ENCODE measurements at places on chromosomes 2 and 18. TPM values are rescaled to one million over a fixed set of nuclear protein-coding genes. Genes with fewer than 3 reads are reported as not detected.

The MEX3C gene
- total RNA-seq, result 21.6 TPM

- DNase-seq, result no peak
Observed at GRCh38 chr2:124261456-124261855, 236.4 kb downstream of the CNTNAP5 start.

The CCDC150 gene
- total RNA-seq, result 0.83 TPM

- DNase-seq, result no peak
Observed at GRCh38 chr2:950080-950966, at the start of gene SNTG2. Gene SNTG2, plus strand, starts transcription at chr2:950849. Its CDS starts 148 bp downstream, at chr2:950997.

The SERPINB3 gene
- total RNA-seq, result not detected

The DNAJC5G gene
- not detected for total RNA-seq

DNA sequence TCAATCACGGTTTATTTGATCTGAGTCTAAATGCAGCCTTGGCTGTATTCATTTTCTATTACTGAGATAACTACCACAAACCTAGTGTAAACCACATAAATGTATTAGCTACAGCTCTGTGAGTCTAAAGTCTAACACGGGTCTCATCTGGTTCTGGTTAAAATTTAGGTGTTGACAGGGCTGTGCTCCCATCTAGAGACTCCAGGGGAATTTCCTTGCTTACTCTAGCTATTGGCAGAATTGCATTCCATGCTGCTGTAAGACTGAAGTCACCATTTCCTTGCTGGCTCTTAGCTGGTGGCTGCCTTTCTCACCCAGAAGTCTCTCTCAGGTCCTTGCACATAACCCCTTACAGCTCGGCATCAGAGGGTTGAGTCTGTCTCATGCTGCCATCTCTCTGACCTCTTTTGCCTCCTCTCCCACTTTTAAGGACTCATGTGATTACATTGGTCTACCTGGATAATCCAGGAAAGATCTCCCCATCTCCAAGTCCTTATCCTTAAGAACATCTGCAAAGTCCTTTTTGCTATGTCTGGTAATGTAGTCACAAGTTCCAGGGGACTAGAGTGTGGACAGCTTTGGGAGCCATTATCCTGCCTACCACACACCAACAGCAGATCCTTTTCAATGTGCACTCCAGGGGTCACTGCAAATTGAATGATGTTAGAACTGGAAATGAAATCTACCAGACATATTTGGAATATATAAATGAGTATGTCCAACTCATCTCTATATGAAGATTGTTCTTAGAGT is 207.0 kb upstream of the AGAP1 start:
- no peak for DNase-seq

DNA sequence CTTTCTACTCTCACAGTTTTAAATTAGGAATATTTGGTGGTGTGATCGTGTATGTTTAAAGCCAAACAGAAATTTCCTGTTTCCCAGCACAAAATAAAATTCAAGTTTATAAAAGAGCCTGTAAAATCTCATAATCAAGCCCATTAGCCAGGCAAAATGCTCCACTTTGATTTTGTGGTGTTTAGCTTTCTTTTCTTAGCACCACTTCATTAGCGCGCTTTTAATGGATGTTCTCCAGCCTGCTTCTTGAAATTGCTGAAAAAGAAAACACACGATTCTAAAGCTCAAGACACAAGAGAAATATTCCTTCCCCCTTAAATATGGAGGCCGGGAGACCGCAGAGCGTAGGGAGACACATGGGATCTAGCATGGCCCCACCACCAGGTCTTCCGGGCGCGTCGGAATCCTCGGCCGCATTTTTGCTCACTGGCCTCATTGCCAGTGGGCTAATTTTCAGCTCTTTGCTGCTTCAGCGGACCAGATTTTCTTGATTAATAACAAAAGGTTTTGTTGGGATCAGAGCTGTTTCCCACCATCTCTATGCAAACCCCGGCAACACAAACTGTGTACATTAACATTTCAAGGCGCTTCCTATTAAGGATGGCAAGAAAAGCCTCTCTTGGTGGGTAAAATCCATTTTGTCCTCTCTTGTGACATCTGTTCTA is 40.4 kb upstream of the ID2 start:
- no peak for DNase-seq

The CHCHD5 gene
- 21.0 TPM for total RNA-seq

DNA sequence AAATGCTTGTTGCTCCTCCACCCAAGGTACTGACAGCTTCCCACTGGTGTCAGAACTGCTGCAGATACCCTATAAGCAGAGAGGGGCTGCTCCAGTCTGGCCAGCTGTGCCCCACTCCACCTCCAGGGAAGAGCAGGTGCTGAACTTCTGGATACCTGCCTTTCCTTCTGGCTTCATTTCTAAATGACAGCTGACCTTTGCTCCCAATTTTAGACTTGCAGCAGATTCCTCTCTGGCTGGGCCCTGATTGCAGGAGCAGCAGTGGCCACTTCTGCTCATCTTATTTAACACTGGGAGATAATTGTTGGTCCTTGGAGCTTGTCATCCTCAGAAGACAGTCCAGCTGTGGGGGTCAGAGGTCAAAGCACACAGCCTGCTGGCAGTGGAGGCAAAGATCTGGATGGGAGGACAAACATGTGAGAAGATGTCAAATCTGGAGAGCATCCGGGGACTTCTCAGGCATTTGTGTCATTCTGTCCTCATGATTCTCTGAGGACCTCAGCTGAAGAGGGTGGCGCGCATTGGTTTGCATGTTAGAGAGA is 38.9 kb downstream of the SETBP1 start:
- peak; percentile 44 for DNase-seq

DNA sequence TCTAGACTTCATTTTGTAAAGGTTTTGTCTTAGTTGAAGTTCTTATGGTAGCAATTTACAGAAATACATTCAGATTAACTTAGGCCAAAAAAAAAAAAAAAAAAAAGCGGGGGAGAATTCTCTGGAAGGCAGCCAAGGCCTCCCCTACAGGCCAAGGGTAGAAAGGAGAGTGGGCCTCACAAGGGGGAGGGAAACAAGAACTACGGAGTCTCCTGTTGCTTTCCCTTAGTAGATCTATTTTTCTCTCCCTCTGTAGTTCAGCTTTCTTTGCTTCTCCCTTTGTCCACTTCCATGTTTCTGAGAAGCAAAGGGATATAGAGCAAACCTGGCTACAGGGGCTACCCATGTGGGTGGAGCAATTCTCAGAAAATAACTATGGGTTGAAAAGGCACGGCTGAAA is 2.4 kb upstream of the STK11IP start:
- peak; percentile 82 for DNase-seq

- DNase-seq, result no peak
Observed at GRCh38 chr2:7961550-7961949, 720.3 kb upstream of the ID2 start.

The POMC gene
- total RNA-seq, result 2.9 TPM

- DNase-seq, result no peak
Observed at GRCh38 chr2:218375212-218375611, 6.9 kb upstream of the SLC11A1 start.

GRCh38 chr2:63818271-63818670 is 23.4 kb upstream of the UGP2 start:
- no peak for DNase-seq

DNA sequence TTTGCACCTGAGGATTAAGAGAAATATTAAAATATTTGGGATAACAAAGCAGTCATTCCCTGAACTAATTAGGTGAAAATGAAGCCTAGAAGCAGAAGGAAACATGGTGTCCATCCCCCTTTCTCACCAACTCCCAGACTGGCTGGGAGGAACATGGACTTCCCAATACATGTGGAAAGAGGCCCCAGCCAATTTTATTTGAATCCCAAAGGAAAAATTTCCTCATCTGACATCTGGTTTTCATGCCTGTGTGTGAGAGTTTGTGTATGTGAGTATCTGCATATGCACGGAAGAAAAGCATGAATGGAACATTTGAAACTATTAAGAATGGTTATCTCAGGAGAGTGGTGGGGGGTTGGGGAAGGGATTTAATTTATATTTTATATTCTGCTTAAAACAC is 84.3 kb downstream of the COPS8 start:
- no peak for DNase-seq

GRCh38 chr2:42360493-42360889 is 526 bp downstream of the COX7A2L start:
- no peak for DNase-seq

- no peak for DNase-seq
Observed at GRCh38 chr2:160689441-160689840, 195.8 kb upstream of the RBMS1 start.

The CDC42EP3 gene
- 29.7 TPM for total RNA-seq

DNA sequence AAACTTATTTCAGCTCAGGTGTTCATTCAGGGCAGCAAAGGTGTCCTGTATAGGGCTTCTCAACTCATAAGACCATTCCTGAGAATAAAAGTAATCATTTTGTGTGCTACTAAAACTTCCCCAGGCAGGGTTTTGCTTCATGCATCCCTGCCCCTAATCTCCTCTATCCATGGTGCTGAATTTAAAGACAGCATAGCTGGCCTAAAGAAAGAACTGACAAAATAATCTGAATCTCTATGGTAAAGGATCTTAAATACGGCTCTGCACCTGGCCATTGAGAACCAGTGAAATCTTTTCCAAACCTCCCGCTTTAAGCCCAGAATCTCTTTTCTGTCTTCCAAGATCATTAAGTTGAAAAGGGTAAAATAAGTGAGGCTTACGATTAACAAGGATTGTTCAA is 292.1 kb upstream of the KLHL29 start:
- DNase-seq, result no peak

DNA sequence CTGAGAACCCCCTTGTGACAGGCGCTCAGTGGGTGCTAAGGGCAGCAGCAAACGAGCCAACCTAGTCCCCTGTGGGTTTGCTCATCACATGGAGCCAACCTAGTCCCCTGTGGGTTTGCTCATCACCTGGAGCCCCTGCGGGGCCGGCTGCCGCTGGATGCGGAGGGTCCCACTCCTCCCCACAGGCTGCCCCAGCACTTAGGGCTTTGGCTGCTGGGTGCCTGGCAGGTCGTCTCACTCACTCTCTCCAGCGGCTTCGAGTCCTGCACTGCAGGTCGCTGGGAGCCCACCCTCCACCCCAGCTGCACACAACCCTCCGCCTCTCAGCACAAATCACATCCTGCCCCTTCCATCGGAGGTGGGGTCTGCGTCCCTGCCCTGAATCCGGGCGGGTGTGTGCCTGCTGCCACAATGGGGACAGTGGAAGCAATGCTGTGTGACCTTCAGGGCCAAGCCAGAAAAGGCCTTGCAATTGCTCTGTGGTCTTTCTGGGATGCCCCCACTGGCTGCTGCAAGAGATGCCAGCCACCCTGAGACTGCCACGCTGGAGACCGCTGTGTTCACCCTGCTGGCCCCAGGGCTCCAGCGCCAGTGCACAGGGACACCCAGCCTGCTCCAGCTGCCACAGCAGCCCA is 248.1 kb upstream of the SALL3 start:
- DNase-seq, result no peak

GRCh38 chr18:2716394-2717326 is 61.1 kb downstream of the SMCHD1 start:
- DNase-seq, result no peak

- DNase-seq, result no peak
Observed at GRCh38 chr2:190515687-190516086, 18.8 kb downstream of the NEMP2 start.

DNA sequence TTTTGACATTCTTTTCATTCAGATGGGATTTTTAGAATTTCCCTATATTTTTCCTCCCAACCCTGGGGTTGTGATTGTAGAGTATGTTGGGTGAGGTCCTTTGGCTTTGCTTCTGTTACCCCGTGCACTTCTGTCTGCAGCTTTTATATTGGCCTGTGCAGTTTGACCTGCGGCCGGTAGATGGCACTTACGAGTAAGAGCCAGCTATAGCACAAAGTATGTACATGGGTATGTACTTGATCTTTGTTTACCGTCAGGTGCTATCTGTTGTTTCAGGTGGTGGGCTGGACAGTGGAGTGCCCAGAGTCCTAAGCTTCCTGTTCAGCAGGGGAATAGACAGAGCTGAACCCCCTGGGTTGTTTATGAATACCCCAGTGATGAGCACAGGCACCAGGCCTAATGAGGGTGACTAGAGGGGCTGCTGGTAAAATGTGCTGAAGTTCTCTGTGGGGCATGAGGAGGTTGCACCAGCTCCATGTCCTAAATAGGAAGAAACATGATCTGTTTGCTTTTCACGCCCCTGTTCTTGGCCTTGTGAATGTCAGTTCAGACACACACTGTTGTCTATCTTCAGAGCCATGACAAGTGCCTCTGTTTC is 58.9 kb upstream of the THUMPD2 start:
- no peak for DNase-seq

The CHRNA1 gene
- total RNA-seq, result not detected

GRCh38 chr2:205482399-205483081 is 199.8 kb upstream of the NRP2 start:
- DNase-seq, result no peak

The HOXD3 gene
- total RNA-seq, result 14.8 TPM

The LOXHD1 gene
- 0.72 TPM for total RNA-seq

DNA sequence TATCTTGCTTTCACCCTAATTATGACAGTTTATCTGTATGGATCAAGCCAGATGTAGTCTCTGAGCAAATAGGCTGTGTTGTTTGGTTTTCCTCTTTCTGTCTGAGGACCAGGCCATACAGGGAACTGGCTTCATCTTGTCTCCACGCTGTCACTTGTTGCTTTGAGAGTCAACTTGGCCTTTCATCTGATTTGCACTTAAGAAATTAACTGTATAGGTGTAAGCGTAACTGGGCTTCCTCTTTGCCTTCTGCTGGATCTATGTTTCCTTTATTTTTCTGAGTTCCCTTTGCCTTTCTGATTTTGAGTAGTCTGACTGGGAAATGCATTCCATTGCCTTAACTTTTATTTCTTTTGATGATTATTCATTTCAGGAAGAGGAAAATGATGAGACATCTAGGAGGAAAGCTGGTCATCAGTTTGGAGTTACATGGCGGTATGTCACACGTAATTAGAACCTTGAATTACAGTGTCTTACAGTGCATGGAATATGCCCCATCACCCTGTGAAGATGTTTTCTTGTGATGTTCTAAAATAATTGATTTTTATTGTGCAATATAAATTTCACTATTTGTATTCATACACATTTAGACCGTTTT is 17.4 kb downstream of the PTCD3 start:
- DNase-seq, result no peak

The FBXO15 gene
- total RNA-seq, result 1.4 TPM

DNA sequence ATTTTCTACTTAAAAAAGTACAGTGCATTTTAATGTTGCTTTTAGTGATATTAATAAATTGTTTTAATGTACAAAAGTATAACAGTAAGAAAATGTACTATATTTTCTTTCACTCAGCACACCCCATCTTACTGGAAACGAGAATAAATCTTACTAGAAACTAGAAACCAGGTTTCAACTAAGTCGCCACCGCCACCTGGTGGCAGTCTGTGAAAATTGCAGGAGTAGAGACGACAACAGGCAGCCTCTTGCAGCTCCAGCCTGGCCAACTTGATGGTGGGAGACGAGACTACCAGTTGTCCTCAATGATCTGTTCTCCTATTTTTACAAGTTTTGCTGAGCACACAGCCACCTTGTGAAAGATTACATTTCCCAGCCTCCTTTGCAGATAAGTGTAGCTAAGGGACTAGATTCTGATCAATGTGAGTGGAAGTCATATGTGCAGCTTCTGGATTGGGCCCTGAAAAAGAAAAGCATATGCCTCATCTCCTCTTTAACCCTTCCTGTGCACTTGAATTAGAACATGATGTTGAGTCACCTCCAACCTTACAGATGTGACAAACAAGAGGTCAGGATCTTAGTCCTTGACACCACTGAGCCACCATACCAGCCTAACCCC is 8.7 kb downstream of the OTOF start:
- no peak for DNase-seq
